Adrenal gland (tissue), 19 donors: ENCODE measurements at places on chromosomes 16 and 17. TPM values are rescaled to one million over a fixed set of nuclear protein-coding genes. Genes with fewer than 3 reads are reported as not detected.
A peak's percentile ranks its signal among the peaks of the same experiment; 100 is the strongest.

DNA sequence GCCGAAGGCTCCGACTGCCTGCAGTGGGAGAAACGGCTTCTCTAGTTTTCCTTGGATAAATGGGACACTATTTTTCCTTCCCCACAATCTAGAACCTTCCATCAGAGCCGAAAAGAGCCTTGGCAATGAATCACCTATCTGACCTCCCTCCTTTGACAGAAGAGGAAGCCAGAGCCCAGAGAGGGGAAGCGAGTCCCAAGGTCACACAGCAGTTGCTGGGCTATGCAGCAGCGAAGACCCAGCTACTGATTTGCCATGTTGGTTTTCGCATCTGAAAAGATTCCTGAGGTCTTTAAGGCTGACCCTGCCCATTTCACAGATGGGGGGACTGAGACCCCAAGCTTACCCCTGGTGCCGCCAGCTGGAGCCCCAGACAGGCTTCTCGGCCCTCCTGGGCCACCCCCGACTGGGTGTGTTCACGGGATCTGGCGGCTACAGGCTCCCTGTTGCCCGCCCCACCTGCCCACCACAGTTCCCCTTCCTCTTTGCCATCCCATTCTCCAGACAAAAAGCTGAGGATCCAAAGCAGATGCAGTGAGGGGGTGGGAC lies 45.9 kb downstream of the RAI1 start:
- H3K36me3 ChIP-seq: no peaks in the 10 kb centered on the region
- H3K27me3 ChIP-seq: no peaks in the 10 kb centered on the region
- DNase-seq: no peak
- H3K4me1 ChIP-seq: peaks cover 42% of the 10 kb centered on the region

DNA sequence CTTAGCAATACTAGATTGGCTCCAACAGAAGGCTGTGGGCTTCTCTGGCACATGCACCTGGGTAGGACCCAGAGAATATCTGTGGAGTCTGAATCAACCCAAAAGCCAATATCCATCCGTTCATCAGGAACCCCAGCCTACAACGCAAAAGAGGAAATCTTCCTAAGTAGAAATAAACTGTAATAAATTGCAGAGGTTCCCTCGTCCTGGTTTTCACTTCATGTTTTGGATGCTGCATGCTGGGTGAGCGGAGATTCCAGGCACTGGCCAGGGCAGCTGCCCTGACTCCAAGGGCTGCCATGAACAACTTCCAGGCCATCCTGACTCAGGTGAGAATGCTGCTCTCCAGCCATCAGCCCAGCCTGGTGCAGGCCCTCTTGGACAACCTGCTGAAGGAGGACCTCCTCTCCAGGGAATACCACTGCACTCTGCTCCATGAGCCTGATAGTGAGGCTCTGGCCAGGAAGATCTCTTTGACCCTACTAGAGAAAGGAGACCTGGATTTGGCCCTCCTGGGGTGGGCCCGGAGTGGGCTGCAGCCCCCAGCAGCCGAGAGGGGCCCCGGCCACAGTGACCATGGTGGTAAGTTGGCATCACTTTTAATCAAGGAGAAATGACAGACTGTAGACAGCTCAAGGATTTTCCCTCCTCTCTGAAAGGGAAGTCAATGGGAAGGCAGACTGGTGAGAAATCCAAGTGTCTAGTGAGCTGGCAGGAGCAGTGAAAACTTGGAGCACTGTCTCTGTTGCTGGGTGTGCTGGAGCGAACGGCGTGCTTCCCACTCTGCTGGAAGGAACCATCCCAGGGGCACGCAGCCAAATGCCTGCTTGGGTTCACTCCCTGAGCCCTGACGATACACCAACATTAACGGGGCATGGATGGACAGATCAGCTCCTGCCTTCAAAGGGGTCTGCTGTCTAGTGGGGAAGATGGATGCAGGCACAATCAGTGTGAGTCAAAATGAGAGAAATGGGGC lies 10.7 kb upstream of the CIITA start:
- H3K4me1 ChIP-seq: no peaks in the 10 kb centered on the region
- no peak overlapping the region for H3K27ac ChIP-seq
- DNase-seq: peak; percentile 45
- no peak overlapping the region for H3K4me3 ChIP-seq

DNA sequence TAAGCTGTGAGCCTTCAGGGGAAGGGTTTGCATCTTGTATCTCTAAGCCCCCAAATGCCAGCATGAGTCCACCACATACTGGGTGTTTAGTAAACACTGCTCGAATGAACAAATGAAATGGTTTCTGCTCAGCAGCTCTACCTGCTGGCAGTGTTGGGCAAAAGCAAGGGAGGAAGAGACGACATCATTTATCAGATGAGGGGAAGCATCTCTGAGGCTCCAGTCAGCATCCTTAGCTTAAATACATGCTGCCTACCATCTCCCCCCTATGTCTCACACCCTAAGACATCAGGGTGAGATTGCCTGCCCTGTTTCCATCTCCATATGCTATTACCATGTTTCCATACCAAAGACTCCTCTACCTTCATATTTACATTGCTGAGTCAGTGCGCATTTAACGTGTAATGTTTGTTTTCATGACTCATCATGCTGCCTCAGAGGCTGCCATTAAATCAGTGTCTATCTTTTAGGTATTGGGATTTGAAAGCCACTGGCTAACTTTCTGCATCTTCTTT lies 379.8 kb downstream of the UTP18 start:
- H3K4me1 ChIP-seq: no peaks in the 10 kb centered on the region
- no peak for DNase-seq
- no peak overlapping the region for H3K4me3 ChIP-seq
- H3K36me3 ChIP-seq: no peaks in the 10 kb centered on the region
- H3K27me3 ChIP-seq: no peaks in the 10 kb centered on the region

- no peaks in the 10 kb centered on the region for H3K4me1 ChIP-seq
- DNase-seq: no peak
- peak overlapping the region; percentile 13 for H3K27ac ChIP-seq
Observed at GRCh38 chr16:47888142-47888541, 267.7 kb downstream of the ABCC12 start.

GRCh38 chr17:61450641-61451537 lies 1.3 kb upstream of the TBX4 start:
- peaks cover 60% of the 10 kb centered on the region for H3K27me3 ChIP-seq
- no peaks in the 10 kb centered on the region for H3K36me3 ChIP-seq
- H3K27ac ChIP-seq: no peak overlapping the region
- H3K4me3 ChIP-seq: no peak overlapping the region

DNA sequence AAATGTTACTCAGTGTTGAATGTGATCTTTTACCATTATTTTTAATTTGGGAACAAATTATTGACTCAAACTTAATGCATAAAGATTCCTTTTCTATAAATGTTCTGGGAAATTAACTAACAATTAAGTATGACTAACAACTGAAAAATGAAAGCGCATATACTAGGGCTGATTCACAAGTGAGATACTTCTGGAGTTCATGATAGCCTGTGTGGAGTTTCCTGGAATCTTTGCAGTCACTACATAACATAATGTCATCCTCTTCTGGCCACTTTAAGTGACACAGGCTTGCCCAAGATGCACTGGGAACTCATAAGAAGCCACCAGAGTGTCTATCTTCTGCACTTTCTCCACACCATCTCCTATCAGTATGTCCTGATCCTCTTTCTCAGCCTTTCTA lies 450.3 kb upstream of the CDH11 start:
- no peak for DNase-seq
- H3K36me3 ChIP-seq: no peaks in the 10 kb centered on the region
- H3K4me1 ChIP-seq: no peaks in the 10 kb centered on the region
- no peak overlapping the region for H3K27ac ChIP-seq
- H3K27me3 ChIP-seq: no peaks in the 10 kb centered on the region

DNA sequence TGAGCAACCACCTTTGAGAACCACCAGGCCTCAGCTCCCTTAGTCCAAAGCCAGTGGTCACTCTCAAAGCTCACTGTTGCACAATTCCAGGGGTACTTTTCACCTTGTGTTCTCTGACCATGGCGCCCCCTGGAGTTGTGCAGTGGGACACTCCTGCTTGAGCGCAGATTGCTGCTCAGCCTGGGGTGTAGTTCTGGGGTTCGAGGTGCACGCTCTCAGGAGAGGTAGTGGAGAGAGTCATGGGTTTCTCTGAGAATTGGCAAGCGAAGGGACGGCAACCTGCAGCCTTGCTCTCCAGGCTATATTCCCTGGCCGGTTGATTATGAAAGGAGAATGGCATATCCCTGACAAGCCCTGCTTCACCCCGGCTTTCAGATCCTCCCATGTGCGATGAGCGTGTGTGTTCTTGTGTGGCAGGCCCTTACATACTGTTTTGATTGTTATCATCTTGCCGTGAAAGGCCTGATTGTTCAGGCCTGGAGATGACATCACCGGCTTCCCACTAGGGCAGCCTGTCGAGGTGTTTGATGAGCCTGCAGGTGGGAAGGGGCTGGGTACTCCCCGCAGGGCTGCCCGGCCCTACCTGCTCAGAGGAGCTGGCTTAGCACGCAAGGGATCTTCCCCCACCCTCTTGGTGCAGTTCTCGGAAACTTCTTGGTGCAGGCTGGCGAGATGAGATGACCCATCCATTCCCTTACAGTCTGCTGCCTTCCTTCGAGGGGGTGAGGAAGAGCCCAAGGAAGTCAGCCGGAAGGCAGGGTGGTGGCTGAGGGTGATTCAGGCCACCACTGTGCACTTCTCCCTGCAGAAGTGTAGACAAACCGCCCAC lies 431.2 kb downstream of the SLC39A11 start:
- no peaks in the 10 kb centered on the region for H3K4me1 ChIP-seq
- H3K36me3 ChIP-seq: no peaks in the 10 kb centered on the region
- H3K27ac ChIP-seq: no peak overlapping the region

DNA sequence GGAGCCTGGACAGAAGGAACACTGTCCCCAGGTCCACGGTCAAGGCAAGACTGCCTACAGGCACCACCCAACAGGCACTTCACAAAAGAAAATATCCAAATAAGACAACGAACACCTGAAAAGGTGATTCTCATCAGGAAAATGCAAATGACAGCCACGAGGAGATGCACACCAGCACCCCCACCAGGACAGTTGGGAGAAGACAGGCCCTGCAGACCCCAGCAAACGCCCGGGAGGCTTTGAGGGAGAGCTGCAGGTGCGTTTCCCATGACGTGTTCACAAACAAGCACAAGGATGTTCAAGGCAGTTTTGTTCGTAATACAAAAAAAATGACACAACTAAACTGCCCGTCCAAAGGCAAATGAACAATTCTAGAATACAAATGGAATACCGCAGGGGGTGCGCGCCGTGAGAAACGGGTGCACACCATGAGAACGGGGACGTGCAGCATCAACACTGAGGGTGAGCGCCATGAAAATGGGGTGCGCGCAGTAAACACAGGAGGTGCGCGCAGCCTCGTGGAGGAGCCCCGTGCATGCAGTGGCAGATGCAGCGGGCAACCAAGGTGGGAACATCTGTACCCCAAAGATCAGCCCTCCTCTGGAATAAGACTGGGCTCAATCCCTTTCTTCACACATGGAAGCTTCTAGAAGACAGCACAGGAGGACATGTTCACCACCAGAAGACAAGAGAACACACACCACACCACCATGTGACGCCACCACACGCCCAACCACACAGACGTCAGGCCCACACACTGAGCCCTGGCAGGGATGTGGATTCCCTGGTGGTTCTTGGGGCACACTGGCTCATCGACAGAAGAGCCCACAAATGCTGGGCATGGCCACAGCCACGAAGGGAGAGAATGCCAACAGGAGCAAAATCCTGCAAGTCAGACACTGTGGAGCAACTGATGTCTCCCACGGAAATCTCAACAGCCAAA lies 91.2 kb downstream of the ZNF778 start:
- H3K36me3 ChIP-seq: peaks cover 19% of the 10 kb centered on the region
- no peak for DNase-seq
- no peak overlapping the region for H3K4me3 ChIP-seq
- peaks cover 22% of the 10 kb centered on the region for H3K4me1 ChIP-seq
- no peak overlapping the region for H3K27ac ChIP-seq
- H3K27me3 ChIP-seq: no peaks in the 10 kb centered on the region

The ALDH3A2 gene
- 470 TPM for total RNA-seq

- no peaks in the 10 kb centered on the region for H3K27me3 ChIP-seq
- no peak overlapping the region for H3K4me3 ChIP-seq
- no peak overlapping the region for H3K27ac ChIP-seq
- no peaks in the 10 kb centered on the region for H3K36me3 ChIP-seq
- no peak for DNase-seq
- H3K4me1 ChIP-seq: no peaks in the 10 kb centered on the region
Observed at GRCh38 chr16:76428858-76429257, 151.7 kb downstream of the CNTNAP4 start.

The HCRT gene
- total RNA-seq: not detected

The CD300E gene
- 0.22 TPM for total RNA-seq

The AIPL1 gene
- total RNA-seq: not detected

GRCh38 chr16:81241706-81242105 lies 3.2 kb downstream of the BCO1 start:
- H3K4me1 ChIP-seq: no peaks in the 10 kb centered on the region
- H3K4me3 ChIP-seq: no peak overlapping the region
- no peak overlapping the region for H3K27ac ChIP-seq
- no peaks in the 10 kb centered on the region for H3K36me3 ChIP-seq
